ENCODE measurements at places on chromosomes 4 and X.

GRCh38 chrX:130091980-130092522 lies 18.2 kb downstream of the ELF4 start:
- DNase-seq = no peak

- DNase-seq = no peak
Observed at GRCh38 chrX:36534900-36535299, 473.3 kb upstream of the FAM47C start.

GRCh38 chr4:8920969-8921368 lies 49.3 kb upstream of the HMX1 start:
- no peak for DNase-seq

GRCh38 chr4:140152013-140152703 lies 1.8 kb downstream of the MAML3 start:
- no peak for DNase-seq

DNA sequence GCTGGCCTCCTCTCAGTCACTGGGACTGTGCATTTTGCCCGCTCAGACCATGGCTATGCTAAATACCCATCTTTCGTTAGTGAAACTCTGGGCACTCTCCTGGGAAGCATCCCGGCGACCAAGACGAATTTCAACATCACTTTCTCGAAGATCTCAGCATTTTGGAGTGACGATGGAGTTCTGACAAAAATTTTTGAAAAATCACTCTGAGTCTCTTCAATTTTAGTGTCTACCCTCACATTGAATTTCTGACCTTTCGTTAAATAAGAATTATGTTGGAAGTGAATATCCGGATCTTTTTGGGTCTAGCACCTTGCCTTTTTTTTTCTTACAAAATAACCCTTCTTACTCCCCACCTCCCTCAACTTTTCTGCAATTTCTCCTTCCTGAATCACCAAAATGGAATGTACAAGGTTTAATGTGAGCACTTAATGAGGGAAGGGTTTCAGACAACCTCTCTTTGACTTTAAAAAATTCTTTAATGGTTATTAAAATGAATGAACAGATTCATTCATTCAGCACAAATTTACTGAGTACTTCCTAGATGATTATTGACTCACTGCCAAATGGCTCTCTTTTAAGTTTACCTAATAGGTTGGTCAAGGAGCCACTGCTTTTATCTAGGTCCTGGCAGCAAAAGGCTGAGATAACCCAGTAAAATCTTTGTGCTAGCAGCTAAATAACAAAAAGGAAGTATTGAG lies 746 bp upstream of the AADAT start:
- DNase-seq = no peak

- no peak for DNase-seq
Observed at GRCh38 chr4:169267070-169267469, 3.7 kb downstream of the SH3RF1 start.

- no peak for DNase-seq
Observed at GRCh38 chrX:137072396-137072795, 38.6 kb upstream of the GPR101 start.

DNA sequence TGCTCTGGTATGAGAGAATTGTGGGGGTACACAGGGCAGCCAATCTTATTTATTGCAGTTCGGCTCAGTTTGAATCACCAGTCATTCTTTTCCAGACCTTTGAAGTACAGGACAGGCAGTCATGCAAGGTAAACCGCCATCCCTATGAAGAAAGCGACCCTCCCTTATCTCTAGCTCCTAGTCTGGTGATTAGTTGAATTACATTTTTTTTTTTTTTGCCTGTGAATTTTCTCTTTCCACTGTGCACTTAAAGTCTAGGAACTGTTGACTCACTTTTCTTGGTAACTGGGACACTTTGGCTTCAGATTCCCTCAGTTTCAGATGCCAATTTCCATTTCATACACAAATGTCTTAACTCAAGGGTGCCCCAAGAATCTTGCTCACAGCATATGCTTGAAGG lies 82.4 kb upstream of the FAM9C start:
- DNase-seq = no peak

GRCh38 chr4:88908003-88908402 lies 149.0 kb downstream of the FAM13A start:
- DNase-seq = no peak

DNA sequence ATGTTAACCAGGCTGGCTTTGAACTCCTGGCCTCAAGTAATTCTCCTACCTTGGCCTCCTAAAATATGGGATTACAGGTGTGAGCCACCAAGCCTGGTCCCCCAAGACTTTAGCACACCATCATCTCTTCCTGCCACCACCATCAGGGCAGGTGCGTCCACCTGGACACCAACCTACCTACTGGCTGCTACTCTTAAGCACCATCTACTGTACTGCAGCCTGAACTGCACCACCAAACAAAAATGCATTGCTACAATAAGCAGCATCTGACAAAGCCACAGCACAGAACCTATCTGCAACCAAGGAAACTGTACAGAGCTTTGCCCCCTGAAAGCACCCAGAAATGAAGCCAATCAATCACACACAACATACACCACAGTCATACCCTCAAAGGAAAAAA lies 139.7 kb downstream of the EFHC2 start:
- DNase-seq = no peak

DNA sequence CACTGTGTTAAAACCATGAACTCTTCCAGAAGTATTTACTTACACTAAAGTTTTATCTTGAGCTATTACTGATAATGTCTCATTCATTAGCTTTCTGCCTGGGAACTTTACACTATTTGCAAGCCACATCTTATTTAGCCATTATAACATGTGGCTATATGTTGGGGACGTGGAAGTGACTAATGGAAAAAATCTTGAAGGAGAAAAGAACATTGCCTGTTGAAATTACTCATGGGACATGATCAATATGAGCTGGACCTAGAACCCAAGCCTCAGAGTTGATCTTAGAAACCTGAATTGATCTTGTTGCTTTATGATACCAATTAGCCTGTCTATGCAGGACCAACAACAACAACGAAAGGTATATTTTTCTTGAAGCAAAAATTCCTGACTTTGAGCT lies 22.5 kb upstream of the ARHGAP6 start:
- DNase-seq = no peak

DNA sequence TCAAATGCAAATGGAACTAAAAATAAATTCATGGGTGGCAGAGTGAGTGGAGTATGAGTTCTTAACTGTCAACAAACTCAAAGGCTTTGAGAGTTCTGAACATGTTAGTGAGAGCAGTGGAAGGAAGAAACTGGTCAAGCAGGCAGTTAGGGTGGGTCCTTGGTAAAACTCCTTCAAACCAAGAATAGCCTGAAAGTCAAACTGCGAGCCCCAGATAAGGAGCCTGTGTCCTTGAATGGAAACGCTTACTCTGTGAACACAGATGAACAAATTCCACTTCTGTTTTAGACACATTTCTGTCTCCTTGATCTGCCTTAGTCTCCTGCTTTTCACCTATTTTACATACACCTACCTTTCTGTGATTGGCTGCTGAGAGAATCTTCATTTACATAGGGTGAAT lies 129.4 kb upstream of the PCDH18 start:
- no peak for DNase-seq

- DNase-seq = no peak
Observed at GRCh38 chr4:10577508-10578426, 106.8 kb downstream of the CLNK start.

GRCh38 chr4:128908735-128909134 lies 99.2 kb downstream of the JADE1 start:
- DNase-seq = no peak

GRCh38 chr4:142500966-142501365 lies 345.1 kb downstream of the INPP4B start:
- no peak for DNase-seq

DNA sequence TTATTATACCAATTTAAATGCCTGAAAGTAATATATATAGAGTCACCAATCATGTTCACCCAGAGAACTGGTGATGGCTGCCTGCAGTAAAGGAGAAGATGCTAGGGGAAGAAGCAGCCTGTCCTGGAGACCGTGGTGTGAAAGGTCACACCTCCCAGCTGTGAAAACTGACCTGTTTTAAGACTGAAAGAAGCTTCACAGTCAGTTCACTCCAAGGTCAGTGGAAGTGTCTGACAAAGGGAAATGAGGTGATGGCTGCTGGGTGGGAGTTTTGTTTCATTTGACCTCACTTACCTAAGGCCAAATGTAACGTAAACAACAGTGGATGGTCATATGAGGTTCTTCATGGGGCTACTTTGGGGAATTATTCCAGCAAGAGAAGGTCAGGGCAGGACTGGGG lies 352.1 kb upstream of the GATB start:
- no peak for DNase-seq

DNA sequence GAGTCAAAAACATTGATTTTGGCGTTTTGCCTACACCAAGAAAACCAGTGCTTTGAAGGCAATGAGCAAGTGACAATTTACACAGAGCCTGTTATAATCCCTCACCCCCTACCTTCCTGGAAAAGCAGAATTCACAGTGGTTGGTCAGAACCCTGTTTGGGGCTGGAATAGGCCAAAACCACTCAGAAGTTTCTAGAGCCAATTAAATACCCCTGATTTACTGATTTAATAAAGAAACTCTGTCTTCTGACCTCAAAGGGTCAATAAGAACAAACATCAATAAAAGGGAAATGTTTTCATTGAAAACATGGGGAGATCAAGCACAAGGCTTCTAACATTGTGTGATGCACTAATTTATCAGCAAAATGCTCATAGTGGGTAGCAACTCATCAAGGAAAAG lies 116.3 kb downstream of the UNC5C start:
- DNase-seq = no peak

GRCh38 chr4:81290813-81291212 lies 75.8 kb upstream of the PRKG2 start:
- no peak for DNase-seq

DNA sequence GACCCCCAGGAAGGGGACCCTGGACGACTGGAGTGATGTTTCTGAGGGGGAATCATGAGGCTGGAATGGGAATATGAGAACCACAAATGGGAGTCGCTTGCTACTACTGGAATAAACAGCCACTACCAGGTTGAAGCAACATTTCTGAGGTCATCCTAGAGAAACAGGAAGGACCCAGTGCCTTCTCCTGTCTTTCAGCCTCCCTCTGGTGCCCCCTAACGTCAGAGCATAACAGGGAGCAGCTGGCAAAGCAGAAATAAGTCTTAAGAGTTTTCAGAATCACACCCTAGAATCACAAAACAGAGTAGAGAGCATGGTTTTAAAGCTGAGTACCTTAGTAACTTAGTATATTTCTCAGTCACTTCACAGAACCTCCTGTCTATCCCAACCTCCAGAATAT lies 347.8 kb upstream of the PITX2 start:
- DNase-seq = peak; percentile 23

DNA sequence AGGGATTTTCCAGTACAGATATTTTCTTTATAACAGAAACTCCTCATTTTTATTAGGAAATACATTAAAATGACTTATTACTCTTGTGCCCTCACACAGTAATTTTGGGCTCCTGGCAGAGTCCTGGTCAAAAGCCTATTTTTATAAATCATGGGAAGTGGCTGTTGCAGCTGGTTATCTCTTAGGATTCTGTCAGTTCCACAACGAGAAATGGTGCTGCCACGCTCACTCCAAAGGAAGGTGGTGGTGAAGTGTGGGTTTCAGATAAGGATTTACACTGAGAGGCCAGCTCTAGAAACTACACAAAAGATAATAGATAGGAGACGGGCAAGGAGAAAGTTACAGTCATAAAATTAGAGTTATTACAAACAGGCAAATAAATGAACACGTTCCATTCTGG lies 159.2 kb upstream of the FAM241A start:
- DNase-seq = no peak

DNA sequence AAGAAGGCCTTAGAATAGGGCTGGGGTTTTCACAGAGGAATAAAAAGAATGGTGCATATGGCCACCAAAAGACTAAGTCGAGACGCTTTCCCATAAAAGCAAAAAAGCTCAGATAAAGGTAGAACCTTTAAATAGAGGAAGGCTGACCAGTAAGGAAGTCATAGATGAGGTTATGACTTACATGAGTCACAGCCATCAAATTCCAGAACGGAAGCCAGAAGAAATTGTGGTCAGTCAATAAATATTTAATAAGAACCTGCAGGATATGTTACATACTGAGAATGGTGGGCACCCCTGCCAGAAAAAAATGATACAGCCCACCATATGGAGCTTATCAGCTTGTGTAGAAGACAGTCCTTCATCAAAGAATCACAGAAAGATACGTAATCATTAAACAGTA lies 120.1 kb downstream of the MANBA start:
- no peak for DNase-seq

- no peak for DNase-seq
Observed at GRCh38 chr4:147794787-147795413, 63.0 kb downstream of the ARHGAP10 start.

DNA sequence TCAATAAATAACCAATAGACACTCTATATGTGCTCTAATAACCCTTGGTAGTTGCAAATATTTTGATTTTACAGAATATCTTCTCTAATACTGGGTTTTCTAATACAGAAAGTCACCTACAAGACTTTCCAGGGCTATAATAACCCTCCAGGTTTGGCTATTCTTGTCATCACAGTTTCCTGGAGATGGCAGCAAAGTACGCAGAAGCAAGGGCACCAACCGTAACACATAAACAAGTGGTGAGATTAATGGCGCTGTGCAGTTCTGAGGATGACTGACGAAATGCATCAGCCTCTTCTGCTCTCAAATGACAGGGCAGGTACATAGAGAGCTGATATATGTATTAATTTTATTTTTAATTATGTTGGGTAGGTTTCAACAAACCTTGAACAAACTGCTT lies 122.4 kb downstream of the C4orf33 start:
- peak; percentile 23 for DNase-seq

DNA sequence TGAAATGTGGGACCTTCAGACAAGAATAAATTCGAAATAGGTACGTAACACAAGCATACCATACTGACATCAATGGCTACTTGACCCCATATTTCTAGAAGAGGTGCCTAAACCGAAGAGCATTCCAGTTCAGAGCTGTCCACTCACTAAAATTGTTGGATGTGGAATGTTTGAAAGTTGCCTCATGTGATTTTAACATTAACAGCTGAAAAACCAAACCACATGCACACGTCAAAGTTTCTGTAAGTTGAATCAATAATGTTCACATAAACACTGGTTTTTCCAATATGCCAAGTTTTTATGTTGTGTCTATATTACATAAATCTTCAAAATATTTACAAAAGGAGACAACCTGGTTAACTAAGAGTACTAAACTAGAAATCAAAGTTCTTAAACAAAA lies 3.5 kb downstream of the UBE2D3 start:
- no peak for DNase-seq

GRCh38 chr4:17166954-17167353 lies 268.5 kb upstream of the LDB2 start:
- no peak for DNase-seq

GRCh38 chrX:2710041-2710840 lies 19.1 kb downstream of the CD99 start:
- no peak for DNase-seq

- DNase-seq = no peak
Observed at GRCh38 chrX:98409867-98410266, 1526.2 kb downstream of the RPA4 start.

DNA sequence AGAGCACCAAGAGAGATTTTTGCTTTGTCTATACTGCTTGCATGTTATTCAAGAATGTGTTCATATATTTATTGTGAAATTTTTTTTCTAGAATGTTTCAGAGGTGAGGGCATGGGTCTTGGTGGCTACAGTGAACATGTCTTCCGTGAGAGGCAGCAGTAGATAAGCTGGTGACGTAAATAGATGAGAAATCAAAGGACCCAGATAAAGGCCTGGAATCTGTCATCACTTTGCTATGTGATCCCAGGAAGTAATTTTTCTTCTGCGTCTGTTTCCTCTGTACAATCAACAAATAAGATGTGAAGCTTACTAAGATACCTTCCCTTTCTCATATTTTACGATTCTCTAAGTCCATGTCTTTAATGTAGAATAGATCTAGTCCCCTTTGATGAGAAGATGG lies 129.1 kb downstream of the COL4A6 start:
- no peak for DNase-seq

GRCh38 chr4:104501290-104501689 lies 6.6 kb upstream of the CXXC4 start:
- DNase-seq = no peak

- no peak for DNase-seq
Observed at GRCh38 chr4:140097572-140097971, 56.4 kb downstream of the MAML3 start.

Data from cerebellar cortex (tissue), 1 donor.